ENCODE measurements at places on chromosomes 6 and 20.

GRCh38 chr6:16741112-16742016 lies 19.9 kb downstream of the ATXN1 start:
- no peak for DNase-seq

DNA sequence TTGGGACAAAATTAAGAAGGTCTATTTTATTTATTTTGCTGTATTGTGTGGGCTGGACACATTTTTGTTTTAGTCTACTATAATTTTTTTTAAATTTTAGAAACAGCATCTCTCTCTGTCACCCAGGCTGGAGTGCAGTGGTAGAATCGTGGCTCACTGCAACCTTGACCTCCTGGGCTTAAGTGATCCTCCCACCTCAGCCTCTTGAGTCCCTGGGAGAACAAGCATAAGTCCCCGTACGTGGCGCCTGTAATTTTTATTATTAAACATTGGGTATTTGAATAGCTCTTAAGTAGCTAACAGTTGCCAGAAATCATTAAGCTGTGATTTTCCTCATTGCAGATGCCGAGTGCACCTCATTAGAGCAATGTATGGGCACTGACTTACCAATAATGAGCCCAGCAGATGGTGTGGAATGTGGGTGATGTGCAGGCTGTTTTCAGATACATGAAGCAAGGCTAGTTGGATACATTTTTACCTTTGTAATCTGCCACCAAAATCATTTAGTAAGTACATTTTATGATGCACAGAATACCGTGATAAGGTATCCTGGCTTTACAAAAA lies 10.3 kb upstream of the MAS1 start:
- no peak for DNase-seq

DNA sequence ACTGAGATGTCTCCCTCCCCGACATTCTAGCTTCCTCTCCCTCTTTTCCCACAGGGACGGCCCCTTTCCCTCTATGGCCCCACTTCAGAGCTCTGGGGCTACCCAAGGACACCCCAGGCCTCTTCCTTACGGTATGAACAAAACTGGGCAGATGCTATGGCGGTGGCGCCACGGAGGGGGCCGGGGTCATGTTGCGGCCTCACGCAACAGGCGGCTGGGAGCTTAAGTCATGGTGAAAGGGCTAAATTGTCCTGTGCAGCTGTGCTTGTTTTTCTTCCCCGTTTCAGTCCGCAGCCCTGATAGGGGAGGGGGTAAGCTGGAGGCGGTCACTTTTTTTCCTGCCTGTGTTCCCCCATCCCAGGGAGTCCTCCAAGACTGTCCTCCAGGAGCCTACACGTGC lies 17.6 kb upstream of the KIAA1755 start:
- no peak for DNase-seq

GRCh38 chr6:141056945-141057625 lies 1075.6 kb upstream of the GJE1 start:
- DNase-seq, result no peak

GRCh38 chr6:13229205-13230085 lies 98.9 kb downstream of the TBC1D7 start:
- DNase-seq, result peak; percentile 9

DNA sequence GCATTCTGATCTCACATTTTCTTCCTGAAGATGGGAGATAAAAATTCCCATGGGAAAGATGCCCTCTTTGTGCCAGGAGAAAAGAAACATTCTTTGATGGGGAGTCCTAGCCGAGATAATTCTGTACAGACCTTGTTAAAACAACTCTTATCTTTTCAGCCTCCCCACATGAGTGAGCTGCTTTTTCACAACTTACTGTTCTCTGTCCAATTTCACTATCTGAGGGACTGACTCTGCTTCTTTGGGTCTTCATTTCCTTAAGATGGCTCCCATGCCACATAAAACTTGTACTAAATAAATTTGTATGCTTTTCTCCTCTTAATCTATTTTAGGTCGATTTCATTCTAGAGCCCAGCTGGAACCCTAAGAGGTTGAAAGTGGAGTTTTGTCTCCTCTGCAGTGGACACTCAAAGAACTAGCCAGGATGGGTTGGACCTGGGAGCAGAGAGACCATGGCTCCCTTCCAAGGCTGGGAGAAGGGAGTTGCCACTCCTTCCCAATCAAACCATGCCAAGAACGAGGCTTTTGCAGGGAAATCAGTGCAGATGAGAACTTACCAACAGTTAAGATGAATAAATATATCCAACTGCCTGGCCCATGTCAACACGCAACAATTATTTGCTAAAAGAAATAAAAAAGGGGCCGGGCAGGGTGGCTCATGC lies 285.8 kb upstream of the SULF2 start:
- DNase-seq, result no peak

GRCh38 chr20:10553326-10553984 lies 118.3 kb downstream of the SLX4IP start:
- DNase-seq, result peak; percentile 62

Data from activated CD4-positive, alpha-beta T cell treated with anti-CD3 and anti-CD28 coated beads, Interleukin-2, amount 10 ng/mL, durations not matched to agents 7 days and 5 days (primary cell).